ENCODE measurements at places on chromosomes 5 and 9. TPM values are rescaled to one million over a fixed set of nuclear protein-coding genes. Genes with fewer than 3 reads are reported as not detected.

The SPATA31E1 gene
- total RNA-seq: 0.05 TPM

DNA sequence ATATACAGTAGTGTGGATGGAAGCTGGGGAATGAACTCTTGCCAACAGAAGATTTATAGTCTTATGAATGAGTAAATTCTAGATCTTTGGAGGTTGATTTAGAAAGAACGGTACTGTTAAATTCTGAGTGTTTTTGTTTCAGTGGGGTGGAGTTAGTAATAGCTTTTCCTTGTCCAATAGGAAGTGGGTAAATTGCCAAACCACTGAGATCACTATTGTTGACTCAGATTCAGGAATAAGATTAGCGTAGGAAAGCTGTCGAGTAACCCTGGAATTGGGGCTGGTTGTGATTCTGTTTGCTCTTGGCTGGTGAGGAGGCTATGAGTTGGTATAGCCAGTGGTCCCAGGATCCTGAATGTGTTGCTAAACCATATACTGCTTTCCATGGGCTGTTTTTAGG, 155.6 kb downstream of the ARHGAP26 start:
- H3K4me1 ChIP-seq: peaks cover 14% of the 10 kb centered on the region
- peaks cover 4% of the 10 kb centered on the region for H3K36me3 ChIP-seq
- H3K27ac ChIP-seq: no peak overlapping the region

DNA sequence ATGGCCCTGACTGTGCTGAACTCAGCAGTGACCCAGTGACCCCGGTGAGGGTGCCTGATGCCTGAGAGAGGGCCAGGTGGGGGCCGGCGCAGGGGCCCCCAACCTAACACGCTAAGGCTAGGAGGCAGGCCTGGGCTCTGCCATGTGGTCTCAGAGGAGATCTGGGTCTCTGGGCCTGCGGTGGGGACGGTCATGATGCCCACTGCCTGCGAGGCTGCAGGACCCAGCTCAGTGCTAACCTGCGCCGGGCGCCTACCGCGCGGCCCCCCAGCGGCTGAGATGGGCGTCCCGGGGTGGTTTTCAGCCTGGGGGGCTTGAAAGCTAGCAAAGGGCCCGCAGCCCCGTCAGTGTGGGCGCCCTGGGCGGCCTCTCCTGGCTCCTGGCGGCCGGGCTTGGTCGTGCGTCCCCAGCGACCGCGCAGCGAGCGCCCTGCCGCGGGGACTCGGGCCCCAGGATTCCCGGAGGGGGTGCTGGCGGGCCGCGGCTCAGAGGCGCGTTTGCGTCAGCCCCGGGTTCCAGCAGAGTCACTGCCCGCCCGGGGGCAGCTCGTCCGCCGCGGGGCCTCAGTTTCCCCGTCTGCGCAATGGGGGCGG, 2.5 kb downstream of the EGFL7 start:
- peak overlapping the region; percentile 74 for H3K4me3 ChIP-seq
- no peak overlapping the region for H3K27ac ChIP-seq
- peaks cover 3% of the 10 kb centered on the region for H3K4me1 ChIP-seq
- no peaks in the 10 kb centered on the region for H3K36me3 ChIP-seq
- H3K27me3 ChIP-seq: no peaks in the 10 kb centered on the region
- peak; percentile 43 for DNase-seq

- H3K27ac ChIP-seq: no peak overlapping the region
- H3K27me3 ChIP-seq: peaks cover 39% of the 10 kb centered on the region
- no peak overlapping the region for H3K4me3 ChIP-seq
- DNase-seq: no peak
These were observed 3.8 kb downstream of the TGFBI start for GRCh38 chr5:136032564-136032963.

DNA sequence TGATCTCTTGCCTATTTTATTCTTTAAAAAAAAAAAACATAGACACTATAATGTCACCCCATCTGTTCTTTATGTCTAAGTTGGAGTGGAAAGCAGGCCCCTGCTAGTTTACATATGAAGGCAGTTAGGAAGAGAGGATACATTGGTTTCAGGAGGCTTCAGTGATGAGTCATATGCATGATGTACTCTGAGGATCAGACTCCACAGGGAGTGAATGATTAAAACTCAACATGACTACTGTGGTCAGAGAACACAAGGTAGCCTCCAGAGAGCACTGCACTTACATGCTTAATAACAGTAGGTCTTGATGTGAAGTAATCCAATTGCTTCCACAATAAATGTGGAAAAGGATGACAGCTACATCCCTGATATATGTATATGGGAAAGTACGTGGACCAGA, 22.7 kb upstream of the FSTL4 start:
- no peak overlapping the region for H3K4me3 ChIP-seq
- H3K27me3 ChIP-seq: peaks cover 6% of the 10 kb centered on the region
- no peaks in the 10 kb centered on the region for H3K36me3 ChIP-seq
- peaks cover 4% of the 10 kb centered on the region for H3K4me1 ChIP-seq
- no peak overlapping the region for H3K27ac ChIP-seq

GRCh38 chr9:92032891-92033290, 82.3 kb downstream of the SPTLC1 start:
- no peaks in the 10 kb centered on the region for H3K27me3 ChIP-seq
- DNase-seq: no peak
- H3K4me3 ChIP-seq: no peak overlapping the region
- no peak overlapping the region for H3K27ac ChIP-seq
- peaks cover 51% of the 10 kb centered on the region for H3K36me3 ChIP-seq
